ENCODE measurements at places on chromosomes 3 and 15. TPM values are rescaled to one million over a fixed set of nuclear protein-coding genes. Genes with fewer than 3 reads are reported as not detected.

The GHSR gene
- not detected for total RNA-seq

The GAP43 gene
- 0.50 TPM for total RNA-seq

The BOC gene
- total RNA-seq = 1.0 TPM

The GRAMD2A gene
- total RNA-seq = 1.5 TPM

The AADACL2 gene
- total RNA-seq = not detected

The TLR9 gene
- under 0.01 TPM for total RNA-seq

The SPCS1 gene
- total RNA-seq = 190 TPM

The EFCAB12 gene
- total RNA-seq = 0.15 TPM

The C2CD4A gene
- not detected for total RNA-seq

The RHCG gene
- total RNA-seq = not detected

The CD96 gene
- not detected for total RNA-seq

The PCSK6 gene
- not detected for total RNA-seq

The CA12 gene
- 18.7 TPM for total RNA-seq

The PLOD2 gene
- total RNA-seq = 49.2 TPM

The C3orf80 gene
- total RNA-seq = not detected

The ARPP19 gene
- 73.8 TPM for total RNA-seq

The SLC51A gene
- total RNA-seq = not detected

The SLC24A5 gene
- not detected for total RNA-seq

Measured in bronchus fibroblast of lung (primary cell).